ENCODE measurements at places on chromosomes 1 and 21.

GRCh38 chr1:195604287-195604686 lies 1004.0 kb downstream of the KCNT2 start:
- no peak for DNase-seq

DNA sequence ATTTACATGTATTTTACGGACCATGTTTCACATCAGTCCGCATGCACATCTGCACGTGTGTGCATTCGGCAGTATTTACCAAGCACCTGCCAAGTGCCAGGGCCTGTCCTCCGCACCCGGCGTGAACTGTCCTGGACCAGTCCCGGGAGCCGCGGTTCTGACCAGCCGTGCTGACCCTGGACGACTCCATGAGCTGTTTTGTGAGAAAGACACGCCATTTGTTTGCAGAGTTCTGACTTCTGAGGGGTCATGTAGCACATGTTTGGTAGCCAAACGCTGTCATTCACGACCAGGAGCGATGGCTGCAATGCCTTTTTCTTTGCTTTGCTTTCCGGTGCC lies 3.3 kb upstream of the OLIG2 start:
- no peak for DNase-seq

DNA sequence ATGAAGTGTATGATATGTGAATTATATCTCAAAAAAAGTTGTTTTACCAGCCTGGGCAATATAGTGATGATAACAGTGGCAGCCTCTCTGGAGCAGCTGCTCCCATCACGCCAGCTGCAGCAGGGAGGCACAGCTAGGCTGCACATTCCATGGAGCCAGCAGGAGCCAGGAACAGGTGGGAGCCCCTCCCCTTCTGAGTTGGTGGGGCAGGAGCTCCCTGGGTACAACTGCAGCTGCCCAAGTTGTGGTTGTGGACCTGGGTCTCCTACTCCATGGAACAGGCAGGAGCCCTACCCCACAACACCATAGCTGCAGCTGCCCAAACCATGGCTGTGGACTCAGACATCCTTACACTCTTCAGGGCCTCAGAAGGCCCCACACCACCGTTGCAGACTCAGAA lies 21.7 kb upstream of the FNBP1L start:
- no peak for DNase-seq

- no peak for DNase-seq
These were observed 141.3 kb downstream of the ROR1 start for GRCh38 chr1:63915121-63915520.

DNA sequence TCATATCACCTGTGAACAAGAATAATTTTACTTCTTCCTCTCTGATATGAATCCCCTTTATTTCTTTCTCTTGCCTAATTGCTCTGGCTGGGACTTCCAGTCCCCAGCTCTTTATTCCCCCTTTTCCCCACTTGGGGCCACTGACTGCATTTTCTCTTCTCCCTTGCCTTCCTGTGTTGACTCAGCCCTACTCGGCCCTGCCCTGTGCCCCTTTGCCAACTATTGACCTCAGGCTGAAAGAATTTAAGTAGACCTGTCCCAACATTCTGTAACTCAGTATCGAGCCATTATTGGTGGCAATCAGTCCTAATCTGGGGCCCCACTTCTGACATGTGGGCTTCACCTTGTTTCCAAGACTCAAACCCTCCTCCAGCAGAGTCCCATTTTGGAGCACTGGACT lies 60.6 kb upstream of the STUM start:
- no peak for DNase-seq

- DNase-seq, result no peak
These were observed 198.9 kb upstream of the CACYBP start for GRCh38 chr1:174800876-174801275.

- peak; percentile 43 for DNase-seq
These were observed at the start of gene NFIA for GRCh38 chr1:61082311-61083012. Gene NFIA (plus strand): TSS chr1:61082561.

DNA sequence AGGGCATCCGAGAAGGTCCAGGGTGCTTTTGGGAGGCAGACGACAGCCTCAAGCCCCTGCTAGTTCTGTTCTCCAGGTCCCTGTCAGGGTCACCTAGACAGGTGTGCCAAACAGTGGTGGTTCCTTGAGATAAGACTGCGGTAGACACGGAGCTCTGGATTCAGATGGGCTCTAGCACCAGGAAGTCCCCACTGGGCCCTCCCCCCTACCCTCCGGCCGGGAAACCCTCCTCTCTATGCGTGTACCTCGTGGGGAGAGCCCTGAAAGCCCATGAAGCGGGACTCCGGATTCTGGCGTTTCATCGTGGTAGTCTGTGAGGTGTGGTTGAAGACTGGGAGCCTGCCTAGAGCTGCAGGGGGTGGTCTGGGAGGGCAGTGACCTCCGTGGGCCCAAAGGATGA lies 2.1 kb upstream of the KCNA2 start:
- no peak for DNase-seq

GRCh38 chr1:222898191-222898527 lies 83.3 kb downstream of the DISP1 start:
- no peak for DNase-seq

DNA sequence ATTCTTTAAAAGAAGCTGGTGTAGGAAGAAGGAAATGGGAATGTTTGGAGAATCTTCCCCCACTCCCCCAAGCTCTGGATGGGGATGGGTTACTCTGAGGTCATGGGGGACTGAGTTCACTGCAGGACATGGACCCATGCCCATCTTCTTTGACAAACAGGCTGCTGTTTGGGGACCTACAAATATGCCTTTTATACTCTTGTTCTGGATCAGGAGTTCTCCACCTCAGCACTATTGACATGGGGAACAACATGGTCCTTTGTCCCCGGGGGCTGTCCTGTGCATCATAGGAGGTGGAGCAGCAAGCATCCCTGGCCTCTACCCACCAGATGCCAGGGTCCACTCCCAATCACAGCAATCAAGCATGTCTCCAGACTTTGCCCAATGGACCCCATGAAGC lies 365.8 kb upstream of the C1orf174 start:
- no peak for DNase-seq

GRCh38 chr1:200526709-200527612 lies 93.6 kb downstream of the KIF14 start:
- no peak for DNase-seq

Data from CD4-positive, alpha-beta T cell treated with Interferon alpha-2 for 1 hour (primary cell).